Cerebellar nuclear complex (tissue), 1 donor: ENCODE measurements at places on chromosomes 4 and X.

GRCh38 chrX:24563291-24564010 is 83.7 kb downstream of the PCYT1B start:
- DNase-seq: no peak

DNA sequence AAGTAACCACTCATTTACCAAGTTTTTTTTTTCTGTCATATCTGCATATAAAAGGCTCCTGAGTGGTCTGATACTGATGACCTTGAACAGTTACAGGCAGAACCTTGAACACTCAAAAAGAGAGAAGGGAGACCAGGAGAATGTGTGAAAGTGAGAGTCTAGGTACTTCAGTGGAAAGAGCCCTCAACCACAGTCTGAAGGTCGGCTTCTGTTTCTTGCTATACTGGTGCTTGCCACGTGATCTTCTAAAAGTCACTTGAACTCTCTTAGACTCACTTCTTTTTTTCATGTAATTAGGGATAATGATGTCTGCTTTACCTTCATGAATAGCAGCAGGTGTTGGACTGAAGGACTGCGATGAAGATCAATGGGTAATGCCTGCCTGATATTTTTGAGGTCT is 22.8 kb downstream of the GABRB1 start:
- DNase-seq: no peak

DNA sequence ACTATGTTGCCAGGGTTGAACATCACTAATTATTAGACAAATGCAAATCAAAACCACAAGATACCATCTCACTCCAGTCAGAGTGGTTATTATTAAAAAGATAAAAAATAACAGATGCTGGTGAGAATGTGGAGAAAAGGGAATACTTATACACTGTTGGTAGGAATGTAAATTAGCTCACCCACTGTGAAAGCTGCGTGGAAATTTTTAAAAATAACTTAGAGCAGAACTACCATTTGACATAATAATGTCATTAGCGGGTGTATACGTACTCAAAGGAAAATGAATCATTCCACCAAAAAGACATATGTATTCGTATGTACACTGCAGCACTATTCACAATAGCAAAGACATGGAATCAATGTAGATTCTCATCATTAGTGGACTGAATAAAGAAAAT is 48.6 kb upstream of the UGT2A1 start:
- DNase-seq: no peak

DNA sequence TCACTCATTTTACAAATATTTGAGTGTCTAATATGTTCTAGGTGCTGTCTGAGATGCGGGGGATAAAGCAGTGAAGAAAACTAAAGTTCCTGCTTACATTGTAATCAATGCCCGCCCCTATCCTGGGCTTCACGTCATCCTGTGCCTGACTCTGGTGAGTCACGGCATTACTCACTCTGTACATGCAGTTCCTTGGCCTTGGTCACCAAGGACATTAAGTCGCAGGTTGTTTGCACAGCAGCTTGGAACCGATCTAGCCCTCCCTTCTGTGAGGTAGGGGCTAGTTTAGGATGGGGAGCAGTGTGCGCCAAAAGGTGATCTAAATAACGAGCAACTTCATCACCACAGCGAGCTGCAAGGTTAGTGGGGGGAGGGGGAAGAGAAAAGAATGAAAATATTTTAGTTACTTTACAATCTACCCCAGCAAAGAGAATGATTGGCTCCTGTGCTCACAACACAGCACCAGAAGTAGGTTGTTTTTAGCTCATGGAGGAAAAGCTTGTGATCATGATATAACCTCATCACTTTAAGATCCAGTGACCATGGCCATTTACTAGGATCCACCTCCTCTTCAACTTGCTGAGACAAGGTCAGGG is 48.0 kb upstream of the HDAC8 start:
- no peak for DNase-seq

- no peak for DNase-seq
Observed at GRCh38 chr4:61400439-61401038, 200.4 kb downstream of the ADGRL3 start.

GRCh38 chrX:130502016-130502570 is 100.3 kb downstream of the RBMX2 start:
- DNase-seq: no peak
